ENCODE measurements at places on chromosomes 12 and 14.

- peak; percentile 81 for DNase-seq
Measured at GRCh38 chr14:94474581-94475031, 1.4 kb downstream of the SERPINA9 start.

- DNase-seq: no peak
Measured at GRCh38 chr12:116432314-116432750, 126.8 kb upstream of the MAP1LC3B2 start.

DNA sequence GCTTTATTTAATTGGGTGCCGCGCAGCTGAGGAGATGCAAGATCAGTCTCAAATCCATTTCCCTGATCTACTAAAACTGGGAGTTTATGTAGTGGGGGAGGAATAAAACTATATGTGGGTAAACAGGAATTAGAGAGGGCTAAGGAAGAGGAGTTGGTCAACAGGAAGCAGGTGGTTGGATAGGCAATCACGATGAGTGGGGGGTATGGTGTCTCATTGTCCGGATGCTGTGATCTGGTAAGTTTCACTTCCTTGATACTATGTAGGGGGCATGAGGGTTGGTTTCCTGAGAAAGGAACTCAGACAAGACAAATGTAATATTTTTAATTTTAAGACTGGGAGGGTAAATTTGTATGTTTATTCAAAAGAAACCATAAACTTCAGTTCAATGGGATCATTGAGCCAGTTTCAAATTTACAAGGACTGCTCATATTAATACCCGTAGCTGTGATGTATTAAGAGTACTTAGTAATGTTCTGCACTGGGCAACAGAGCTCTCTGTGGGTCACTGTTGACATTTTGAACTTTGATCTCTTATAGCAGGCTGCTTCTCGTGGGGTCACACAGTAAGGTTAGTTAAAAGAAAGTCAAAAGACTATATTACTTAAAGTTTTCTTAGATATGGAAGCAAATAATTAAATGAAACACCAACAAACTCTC, 786.2 kb upstream of the FBXO33 start:
- DNase-seq: no peak

- no peak for DNase-seq
Measured at GRCh38 chr12:50711121-50711520, 52.8 kb upstream of the ATF1 start.

- DNase-seq: no peak
Measured at GRCh38 chr14:20757965-20758364, 10.2 kb upstream of the EDDM3B start.

DNA sequence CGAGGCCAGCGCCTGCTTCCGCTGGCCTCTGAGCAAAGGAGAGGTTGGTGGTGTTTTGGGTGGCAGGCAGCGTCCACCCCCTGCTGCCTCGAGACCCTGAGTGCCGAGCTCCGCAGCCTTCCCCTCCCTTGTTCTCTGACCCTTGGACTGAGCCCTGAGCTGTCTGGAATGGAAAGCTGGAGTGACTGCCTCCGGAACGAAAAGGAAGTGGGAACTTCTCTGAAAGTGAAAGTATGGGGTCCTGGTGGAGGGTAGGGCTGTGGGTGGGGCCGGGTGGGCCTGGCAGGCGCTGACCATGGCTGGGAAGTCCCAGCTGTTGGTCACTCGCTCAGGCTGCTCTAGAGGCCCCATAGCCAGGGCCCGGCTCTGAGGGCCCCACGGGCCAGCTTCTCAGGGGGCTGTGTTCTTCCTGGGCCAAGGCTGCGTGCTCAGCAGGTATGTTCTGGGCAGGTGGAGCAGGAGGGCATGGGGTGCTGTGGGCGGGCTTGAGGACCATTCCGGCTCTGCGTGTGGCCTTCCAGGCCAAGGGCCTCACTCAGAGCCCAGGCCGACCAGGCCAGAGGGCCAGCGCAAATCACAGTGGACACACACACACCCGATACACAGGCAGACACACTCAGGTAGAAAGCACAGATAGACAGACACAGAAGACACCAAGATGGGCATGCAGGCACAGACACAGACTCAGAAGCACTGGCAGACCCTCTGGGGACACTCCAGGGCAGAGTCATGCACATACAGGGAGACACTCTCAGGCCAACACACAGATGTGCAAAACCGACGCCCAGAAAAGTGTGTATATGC, at the start of gene EXOC3L4:
TSS of gene EXOC3L4 (plus strand) at position 320 of the 804 bp plus-strand sequence. CDS start 5,495 bp downstream, outside the sequence.
- no peak for DNase-seq

- no peak for DNase-seq
Measured at GRCh38 chr12:116148844-116149243, 128.6 kb downstream of the MED13L start.

DNA sequence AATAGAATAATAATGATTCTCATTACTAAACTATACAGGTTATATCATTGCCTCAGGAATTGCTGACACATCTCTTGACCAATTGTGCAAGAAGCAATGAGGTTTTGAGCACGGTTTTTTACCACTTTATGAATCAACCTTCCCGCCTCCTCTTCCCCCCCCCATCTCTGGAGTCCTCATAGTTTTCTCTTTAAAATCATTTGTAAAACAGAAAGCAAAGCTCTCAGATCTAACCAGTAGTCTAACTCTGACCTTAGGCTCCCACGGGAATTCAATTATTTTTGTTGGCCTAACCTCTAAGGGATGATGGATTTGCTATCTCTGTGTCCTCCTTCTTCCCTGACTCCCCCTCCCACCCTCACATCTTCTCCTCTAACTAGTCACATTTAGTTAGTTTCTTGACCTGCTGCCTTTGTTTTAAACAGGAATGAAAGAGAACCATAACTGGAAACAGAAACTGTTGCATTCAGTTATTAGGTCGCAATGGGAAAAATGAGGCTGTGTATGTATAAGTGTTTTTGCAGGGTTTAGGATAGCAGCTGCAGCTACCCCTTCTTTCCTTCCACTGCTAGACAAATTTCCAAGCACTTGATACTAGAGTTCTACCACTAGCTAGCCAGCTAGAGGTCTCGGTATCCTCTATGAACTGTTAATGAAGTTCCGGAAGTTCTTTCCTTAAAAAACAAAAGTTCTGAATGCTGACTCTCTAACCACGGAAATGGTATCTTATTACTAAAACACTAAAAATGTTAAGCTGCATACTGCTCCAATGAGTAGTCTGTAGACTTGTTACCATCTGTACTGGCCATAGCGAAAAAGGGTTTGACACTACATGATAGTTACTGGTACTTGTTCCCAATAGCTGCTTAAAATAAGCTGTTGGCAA, 65.4 kb downstream of the TAOK3 start:
- DNase-seq: peak; percentile 96

DNA sequence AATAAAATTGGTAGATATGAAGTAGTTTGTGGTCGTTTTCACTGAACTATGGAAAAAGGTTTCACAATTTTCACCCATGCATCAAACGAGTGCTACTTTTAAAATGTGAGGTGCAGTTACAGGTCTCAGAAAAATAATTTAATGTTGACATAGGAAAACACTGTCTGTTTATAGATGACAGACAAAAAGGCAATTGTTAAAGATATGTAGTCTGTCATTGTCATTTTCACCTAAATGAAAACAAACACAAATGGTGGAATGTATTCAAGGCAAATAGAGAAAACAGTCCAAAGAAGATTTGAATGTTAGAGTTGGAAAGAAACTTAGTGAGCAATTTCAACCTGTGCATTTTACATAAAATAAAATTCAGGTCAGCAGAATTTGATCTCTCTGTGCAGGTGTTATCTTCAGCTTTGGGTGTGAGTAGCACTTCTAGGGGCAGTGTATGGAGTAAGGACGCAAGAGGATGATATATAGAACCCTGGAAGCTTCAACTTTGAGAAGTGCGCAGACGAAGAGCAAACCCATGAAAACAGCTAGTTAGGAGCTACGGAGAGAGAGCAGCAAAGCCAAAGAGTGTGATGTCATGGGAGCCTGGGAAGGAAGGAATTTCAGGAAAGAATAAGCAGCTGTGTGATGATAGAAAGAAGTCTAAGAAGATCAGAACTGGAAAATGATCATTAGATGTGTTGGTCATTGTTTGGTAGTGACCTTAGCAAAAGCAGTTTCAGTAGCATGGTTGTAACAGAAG, 6.2 kb downstream of the RERG start:
- no peak for DNase-seq

DNA sequence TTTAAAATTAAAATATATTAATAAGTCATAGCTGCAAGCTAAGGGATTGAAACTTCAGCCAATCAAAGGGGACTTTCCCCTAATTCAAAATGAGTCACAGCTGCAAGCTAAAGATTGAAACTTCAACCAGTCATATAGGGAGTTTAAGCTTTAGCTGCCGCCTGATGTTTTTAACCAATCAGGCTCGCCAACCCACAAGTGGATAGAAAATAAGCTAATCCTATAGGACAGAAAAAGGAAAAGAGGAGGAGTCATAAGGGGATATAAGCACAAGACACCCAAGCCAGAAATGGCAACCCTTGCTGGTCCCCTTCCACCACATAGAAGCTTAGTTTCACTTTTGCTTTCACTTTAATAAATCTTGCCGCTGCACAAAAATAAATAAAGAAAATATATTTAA, 1154.6 kb downstream of the GALC start:
- DNase-seq: peak; percentile 8

GRCh38 chr12:72274931-72275330, 2.8 kb downstream of the TRHDE start:
- peak; percentile 58 for DNase-seq

GRCh38 chr12:130249376-130249775, 87.1 kb downstream of the FZD10 start:
- no peak for DNase-seq

DNA sequence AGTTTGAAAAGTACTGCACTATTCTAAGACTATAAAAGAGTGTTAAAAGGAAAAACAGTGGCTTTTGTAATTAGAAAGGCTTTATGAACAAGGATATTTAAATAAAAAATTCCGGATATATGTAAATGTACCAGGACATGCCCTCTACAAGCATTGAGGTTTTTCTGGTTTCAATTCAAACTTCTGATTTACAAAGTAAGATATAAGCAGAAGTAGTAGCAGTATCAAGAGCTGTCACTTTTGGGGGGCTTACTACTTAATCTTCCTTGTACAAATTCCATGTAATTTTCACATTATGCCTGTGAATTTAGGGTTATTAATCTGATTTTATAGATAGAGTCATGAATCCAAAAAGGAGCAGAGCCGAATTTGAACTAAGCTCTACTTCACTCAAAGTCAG, 170.3 kb upstream of the ATP2B1 start:
- DNase-seq: no peak

DNA sequence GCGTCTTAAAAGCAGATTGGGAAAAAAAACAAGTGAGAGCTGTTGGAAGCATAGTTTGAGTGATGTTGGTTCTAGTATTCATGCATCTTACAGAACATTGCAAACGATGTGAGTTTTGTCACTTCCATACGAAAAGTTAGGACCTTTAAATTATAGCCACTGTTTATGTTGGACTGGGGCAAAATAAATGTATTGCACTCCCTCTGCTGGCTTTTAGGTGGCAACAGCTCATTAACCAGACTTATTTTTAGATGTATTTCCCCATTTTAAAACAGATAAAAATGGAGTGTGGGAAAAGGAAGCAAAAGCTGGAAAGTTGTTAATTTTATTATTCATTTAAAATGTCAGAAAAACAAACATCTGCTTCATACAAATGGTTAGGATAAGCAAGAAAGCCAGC, 111.9 kb downstream of the LGR5 start:
- peak; percentile 55 for DNase-seq

DNA sequence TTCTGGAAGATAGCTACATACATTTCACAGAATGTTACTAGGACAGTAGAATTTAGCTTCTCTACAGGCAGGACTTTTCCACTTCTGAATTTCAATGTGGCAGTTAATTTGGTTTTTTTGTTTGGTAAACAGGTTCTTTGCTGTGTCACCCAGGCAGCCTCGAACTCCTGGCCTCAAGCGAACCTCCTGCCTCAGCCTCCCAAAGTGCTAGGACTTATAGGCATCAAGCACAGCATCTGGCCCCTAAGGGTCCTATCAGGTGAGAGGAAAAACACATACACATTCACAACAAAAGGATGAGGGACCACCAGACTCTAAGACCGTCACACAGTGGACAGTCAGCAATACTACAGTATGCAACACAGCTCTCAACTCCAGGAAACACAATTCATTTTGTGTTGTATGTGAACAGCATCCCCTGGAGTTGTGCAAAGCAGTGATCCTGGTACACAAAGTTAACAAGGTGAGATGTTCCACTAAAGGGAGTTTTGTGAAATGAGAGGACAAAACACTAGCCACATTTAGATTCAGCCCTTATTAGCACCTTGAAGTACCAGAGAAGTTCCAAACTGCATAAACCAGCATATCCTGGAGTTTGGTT, 6.9 kb downstream of the ATP2B1 start:
- no peak for DNase-seq

- peak; percentile 31 for DNase-seq
Measured at GRCh38 chr12:76952995-76953394, 74.2 kb upstream of the CSRP2 start.

DNA sequence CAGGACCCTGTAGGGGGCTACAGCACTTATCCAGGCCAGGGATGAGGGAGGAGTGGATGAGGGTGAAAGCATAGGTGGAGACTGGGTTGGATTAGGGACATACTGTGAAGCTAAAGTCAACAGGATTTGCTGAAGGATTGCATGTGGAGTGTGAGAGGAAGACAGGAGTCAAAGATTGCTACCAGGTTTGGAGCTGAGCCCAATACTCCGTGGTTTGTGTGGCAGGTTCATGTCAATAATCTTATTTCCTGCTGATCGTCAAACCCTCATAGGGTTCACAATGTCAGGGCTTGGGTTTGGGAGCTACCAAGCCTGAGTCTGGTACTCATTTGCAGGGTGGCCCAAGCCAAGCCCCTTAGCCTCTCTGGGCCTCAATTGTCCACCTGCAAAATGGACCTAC, 77.1 kb upstream of the PLXNC1 start:
- no peak for DNase-seq

- DNase-seq: peak; percentile 77
Measured at GRCh38 chr12:12282761-12283425, 16.0 kb upstream of the LRP6 start.

DNA sequence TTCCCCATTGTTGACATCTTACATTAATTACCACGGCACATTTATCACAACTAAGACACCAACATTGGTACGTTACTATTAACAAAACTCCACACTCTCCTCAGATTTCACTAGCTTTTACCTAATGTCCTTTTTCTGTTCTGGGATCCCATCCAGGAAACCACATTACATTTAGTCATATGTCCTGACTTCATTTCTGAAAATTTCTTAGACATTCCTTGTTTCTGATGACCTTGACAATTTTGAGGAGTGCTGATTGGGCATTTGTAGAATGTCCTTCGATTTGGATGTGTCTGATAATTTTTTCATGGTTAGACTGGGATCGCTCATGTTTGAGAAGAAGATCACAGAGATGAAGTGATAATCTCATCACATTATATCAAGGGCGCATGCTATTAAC, 34.6 kb upstream of the ACSM4 start:
- peak; percentile 37 for DNase-seq

- DNase-seq: no peak
Measured at GRCh38 chr14:91654836-91655235, 77.0 kb downstream of the CATSPERB start.

GRCh38 chr12:109461846-109462756, 15.0 kb downstream of the KCTD10 start:
- peak; percentile 91 for DNase-seq

GRCh38 chr14:85731186-85731585, 201.2 kb downstream of the FLRT2 start:
- DNase-seq: peak; percentile 3

Data from ELR (cell line).